Ecto neural progenitor cell (in vitro differentiated cells): ENCODE measurements at places on chromosomes 7 and 10.

GRCh38 chr7:20444030-20444800 is 113.5 kb downstream of the ITGB8 start:
- DNase-seq: no peak

GRCh38 chr7:2645274-2645868 is 13.6 kb downstream of the TTYH3 start:
- DNase-seq: no peak

DNA sequence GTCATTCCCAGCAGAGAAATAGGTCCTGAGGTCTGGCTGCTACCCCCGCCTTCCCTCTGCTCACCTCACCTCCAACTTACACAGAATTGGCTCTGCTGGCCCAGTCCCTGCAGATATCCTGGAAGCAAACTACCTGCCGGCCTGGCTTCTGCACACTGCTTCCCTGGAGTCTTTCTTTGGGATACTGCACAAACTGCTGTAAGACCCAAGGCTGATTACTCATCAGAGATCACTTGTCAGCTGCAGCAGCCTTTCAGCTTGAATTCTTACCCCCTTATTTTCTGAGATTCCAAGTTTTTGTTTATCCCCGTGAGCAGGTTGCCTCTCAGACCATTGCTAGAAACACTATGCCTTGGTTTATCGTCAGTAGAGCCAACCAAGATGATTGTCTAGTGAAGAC is 426.4 kb downstream of the PHTF2 start:
- DNase-seq: no peak

GRCh38 chr10:101489355-101489754 is 98.7 kb downstream of the POLL start:
- DNase-seq: no peak

- DNase-seq: peak; percentile 14
These were observed 2.9 kb downstream of the SH2D4B start for GRCh38 chr10:80540618-80540980.

DNA sequence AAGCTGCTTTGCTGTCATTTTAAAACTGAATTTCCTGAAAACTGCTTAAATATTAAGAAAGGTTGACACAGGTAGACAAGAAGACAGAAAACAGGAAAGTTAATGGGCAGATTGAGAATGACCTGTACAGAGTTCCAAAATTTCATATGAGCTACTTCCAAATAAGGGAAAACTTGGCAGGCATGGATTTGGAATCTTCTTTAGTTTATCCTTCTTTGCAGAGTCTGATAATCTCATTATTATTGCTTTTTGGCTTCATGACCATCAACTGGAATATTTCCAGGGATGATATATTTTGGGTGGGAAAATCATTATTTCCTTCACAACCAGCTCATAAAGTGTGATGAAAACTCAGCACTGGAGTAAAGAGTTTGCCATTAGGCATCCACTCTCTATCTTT is 346.5 kb upstream of the NPVF start:
- DNase-seq: no peak

DNA sequence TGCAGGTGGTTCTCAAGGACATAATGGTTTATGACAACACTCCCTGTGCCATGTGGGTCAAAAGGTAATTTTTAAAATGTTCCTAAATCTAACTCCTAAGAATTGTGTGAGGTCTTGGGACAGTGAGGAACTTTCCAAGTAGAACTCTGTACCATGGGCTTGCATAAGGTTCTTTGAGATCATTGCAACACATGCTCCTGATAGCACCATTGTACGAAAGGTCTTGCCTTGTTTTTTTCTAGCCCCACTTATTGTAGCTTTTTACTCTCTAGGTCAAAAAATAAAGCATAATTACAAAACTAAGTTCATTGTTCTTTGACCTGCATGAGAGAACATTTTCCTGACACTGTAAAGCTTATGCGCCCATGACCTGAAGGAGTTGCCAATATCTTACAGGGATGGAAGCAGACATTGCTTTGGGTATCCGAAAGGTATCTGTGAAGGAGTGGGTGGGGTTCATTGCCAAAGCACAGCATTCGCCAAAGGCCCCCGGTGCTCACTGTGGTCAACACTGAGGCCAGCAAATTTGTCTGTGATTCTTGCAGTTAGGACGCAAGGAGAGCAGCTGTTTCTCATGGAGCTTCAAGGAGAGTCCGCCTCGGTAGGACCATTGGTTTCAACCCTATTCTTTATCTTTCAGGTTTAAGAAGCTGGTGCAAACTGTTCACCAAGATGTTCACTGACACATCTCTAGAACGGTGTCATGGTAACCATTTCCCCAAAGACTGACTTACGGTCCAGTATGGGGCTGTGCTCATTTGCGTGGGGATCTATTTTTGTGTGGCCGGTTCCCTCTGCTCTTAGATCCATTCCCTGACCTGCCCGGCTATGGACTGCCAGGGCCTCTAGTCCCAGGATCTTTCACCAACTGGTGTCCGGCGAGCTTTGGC is 7.6 kb upstream of the PRKAG2 start:
- no peak for DNase-seq

GRCh38 chr7:71239586-71240268 is 107.8 kb downstream of the GALNT17 start:
- DNase-seq: no peak

DNA sequence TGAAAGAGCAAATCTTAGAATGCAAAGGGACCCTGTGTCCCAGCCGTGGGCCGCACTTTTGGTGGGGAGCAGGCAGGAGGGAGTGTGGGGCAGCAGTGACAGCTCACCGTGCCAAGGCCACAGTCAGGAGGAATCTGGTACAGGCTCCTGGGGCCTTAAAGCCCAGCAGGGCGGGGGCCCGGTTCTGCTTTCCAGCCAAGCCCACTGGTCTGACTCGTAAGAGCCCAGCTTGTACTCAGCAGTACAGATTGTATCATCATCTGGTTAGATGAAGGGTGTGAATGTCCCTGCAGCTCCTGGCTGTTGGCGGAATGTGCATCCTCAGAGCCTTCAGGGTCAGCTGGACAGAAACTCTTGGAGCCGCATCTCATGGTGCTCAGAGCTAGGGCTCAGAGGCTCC is 30.5 kb upstream of the TRIM8 start:
- DNase-seq: no peak

GRCh38 chr10:9869205-9869604 is 1148.5 kb upstream of the CELF2 start:
- DNase-seq: no peak

GRCh38 chr7:23184709-23185359 is 3.0 kb downstream of the NUP42 start:
- no peak for DNase-seq

- DNase-seq: no peak
These were observed 297.2 kb upstream of the KAT6B start for GRCh38 chr10:74529205-74529604.
